NCI-H460 (cell line): ENCODE measurements at places on chromosomes 12 and 14.

DNA sequence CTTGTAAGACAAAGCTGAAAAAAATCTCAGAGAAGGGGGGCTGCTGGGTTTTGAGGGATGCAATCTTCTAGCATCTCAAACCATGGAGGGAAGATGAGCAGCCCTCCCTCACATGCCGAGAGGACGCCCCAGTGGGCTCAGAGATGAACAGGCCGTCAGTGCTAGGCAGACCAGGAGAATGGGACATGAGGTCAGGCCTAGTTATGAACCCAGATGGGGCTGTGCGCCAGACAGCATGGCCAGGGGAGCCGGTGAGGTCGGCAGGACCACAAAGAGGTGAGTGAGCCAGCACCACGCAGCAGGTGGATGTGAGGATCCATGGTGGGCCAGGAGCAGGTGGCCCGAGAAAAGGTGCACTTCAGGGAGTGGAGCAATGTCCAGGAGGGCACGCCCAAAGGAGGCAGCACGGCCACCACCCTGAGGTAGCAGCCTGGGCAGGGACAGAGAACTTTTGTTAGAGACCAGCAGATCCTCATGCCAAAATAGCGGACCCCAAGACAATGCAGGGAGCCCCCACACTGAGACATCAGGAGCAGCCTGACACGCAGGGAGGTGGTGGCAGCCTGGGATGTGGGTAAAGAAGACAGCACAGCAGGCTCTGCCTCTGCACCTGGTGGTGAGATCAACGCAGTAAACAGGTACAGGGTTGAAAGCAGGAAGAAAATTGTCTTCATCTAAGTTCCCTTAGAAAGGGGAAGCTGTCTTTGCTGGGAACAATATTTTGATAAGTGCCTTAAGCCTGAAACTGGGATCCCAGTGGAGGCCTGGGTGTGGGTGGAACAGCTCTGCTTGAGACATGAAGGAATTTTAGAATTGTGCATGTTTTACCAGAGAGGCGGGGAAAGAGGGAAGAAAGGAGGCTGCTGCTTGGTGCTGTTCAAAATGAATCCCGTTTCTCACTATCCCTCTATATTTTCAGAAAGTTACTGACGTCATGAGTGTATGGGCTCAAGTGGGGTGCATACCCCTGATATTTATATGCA lies 17.8 kb upstream of the MCRS1 start:
- DNase-seq: no peak

GRCh38 chr12:117742721-117743120 lies 226.1 kb downstream of the KSR2 start:
- DNase-seq: no peak

- no peak for DNase-seq
Observed at GRCh38 chr12:90076851-90077319, 368.2 kb upstream of the ATP2B1 start.

- no peak for DNase-seq
Observed at GRCh38 chr12:12723149-12723680, 6.0 kb downstream of the CDKN1B start.

GRCh38 chr14:86462193-86462753 lies 932.3 kb downstream of the FLRT2 start:
- peak; percentile 27 for DNase-seq

DNA sequence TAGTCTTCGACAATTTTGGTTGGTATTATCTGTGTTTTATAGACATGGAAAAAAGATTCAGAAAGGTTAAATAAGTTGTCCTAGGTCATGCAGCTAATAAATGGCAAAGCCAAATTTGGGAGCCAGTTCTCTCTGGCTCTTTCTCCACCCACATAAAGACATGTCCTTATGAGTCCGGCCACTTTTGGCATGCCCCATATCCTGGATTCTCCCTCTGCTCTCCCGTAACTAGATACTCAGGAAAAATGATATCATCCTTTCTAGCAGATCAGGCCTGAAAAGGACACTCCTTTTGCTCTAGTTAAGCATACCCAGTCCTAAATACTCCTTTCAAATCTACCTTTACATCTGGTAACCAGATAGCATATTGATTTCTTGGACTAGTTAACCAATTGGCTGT lies 64.4 kb downstream of the TTLL5 start:
- DNase-seq: no peak

DNA sequence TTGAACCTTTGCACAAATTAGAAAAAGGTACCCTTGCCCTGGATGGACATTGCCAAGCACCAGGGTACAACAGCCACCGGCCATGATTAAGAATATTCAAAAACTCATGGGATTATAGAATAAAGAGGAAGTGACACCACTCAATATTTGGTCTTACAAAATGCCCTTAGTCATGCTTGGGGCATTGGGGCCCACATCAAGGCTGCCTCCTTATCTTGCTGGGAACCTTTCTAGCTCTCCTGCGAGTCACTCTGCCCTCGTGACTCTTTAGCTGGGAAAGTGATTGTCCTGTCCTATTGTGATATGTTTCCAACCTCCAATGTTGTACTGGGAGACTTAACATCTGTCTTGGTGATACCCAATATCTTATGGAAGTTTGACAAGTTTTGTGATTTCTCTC lies 57.8 kb downstream of the GTF2A1 start:
- DNase-seq: no peak

DNA sequence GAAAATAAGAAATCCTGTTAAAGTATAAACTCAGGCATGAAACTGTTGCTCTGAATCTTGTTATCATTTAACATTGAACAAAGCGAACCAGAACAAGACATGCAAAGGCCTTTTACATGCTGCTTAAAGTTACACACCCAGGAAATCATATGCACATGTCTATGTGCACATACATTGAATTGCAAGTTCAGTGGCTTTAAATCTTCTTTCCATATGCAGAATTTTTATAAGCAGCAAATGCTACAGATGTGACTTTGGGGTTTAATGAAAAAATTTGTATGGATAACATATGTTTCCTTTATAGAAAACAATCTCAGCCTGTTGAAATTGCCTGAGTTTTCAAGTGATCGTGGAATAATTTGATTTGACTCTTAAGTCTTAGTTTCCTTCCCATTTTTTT lies 193.9 kb downstream of the AEBP2 start:
- no peak for DNase-seq

DNA sequence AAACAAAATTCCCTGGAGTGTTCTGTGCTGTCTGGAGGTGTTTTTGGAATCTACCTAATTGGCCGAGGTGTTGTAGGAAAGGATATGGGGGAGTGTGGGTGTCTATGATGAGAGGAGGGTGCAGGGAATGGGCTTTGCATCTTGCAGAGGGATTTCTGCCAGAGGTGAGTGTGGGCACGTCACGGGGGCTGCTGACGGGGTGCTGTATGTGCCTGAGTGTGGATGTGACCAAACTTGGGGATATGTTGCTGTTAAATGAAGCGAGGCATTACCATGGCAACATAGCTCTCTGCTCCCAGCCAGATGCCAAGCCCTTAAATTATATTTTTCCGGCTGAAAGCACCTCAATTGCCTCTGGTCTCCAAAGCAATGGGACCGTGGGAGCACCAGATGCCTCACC lies 44.3 kb upstream of the SPTLC2 start:
- DNase-seq: no peak

DNA sequence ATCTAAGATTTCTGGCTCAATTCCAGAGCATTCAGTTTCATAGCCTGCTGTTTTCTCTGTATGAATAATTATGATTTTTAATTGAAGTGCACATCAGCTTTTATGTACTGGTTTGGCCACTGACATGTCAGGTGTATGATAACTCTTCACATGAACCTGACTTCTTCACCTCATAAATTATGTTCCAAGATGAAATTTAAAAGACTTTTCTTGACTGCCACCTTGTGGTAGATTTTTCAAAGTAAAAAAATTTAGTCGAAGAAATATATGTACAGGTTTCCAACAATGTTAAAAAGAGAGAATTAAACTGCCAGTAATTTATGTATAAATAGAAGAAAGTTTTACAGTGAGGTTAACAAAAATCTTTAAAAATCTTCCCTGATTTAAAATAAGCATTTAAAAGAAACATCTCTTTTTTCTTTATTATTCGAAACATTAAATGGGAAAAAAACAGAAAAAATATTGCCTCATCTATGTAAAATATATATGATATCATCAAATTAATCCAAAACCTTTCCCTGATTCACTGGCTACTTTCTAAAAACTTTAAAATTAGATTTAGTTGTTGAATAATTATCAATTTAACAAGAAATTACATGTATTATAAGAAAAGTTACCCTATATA lies 124.9 kb upstream of the ATXN7L3B start:
- peak; percentile 35 for DNase-seq

- no peak for DNase-seq
Observed at GRCh38 chr12:40714636-40715035, 22.4 kb downstream of the CNTN1 start.

- DNase-seq: no peak
Observed at GRCh38 chr14:72883961-72884360, 9.9 kb downstream of the DPF3 start.

GRCh38 chr14:101634202-101634849 lies 73.0 kb downstream of the DIO3 start:
- DNase-seq: no peak

DNA sequence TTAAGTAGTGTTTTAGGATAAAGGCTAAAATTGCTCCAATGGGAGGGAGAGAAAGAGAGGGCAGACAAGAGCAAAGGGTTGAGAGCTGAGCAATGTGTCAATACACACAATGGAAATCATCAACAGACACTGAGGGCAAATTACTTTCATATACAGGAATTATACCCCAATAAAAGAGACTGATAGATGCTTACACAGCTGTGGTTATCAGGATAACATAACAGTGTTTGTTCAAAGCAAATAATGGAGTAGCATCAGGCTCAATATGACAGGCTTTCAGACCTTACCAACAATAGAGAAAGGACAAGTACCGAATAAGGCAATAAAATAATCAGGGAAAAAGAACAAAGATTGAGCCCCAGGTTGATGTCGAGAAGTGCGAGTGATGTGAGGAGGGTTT lies 53.4 kb upstream of the DIO2 start:
- no peak for DNase-seq

DNA sequence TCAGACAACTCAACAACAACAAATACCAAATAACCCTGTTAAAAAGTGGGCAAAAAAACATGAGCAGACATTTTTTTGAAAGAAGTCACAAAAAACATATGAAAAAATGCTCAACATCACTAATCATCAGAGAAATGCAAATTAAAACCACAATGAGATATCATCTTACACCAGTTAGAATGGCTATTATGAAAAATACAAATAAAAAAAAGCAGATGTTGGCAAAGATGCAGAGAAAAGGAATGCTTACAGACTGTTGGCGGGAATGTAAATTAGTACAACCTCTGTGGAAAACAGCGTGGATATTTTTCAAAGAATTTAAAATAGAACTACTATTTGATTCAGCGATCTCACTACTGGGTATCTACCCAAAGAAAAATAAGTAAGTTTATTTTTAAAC lies 114.0 kb downstream of the SLC38A4 start:
- DNase-seq: no peak

- DNase-seq: no peak
Observed at GRCh38 chr12:24359418-24359817, 409.9 kb upstream of the SOX5 start.

- no peak for DNase-seq
Observed at GRCh38 chr14:21307637-21308036, 27.8 kb downstream of the RPGRIP1 start.

DNA sequence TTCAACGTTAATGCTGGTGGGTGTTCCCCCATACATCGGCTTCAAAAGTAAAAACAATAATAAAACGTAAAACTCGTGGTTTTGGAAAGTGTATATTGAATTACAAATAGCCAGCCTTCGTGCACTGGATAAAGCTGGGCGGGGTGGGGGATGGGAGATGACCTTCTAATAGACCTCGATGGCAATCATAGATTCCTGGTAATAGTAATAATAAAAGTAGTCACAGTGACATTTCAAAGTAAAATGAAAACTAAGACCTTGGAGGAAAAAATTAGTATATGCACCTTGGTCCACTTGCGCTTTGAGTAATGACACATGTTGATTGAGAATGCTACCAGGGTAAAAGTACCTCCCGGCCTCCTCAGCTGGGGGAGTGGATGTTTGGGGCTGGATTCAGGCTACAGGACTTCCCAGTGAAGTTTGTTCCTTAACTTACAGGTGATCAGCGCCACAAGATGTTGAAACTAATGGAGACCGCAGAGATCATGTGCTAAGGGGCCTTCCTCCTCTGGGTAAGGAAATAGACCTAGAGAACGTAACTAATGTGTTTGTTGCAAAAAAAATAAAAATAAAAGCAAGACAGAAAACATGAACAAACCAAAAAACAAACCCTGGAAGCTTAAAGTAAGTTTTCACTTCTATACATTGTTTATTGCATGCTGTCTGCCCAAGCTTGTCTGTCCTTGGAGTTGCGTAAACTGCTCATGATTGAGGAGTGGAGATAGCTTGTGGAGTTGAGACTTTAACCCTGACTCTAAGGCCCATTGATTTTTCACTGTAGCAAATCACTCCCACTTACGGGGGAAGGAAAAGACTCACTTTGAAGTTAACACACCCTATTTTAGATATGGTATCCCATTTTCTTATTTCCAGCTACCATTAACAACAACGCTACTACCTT lies 907 bp upstream of the LRIG3 start:
- no peak for DNase-seq

DNA sequence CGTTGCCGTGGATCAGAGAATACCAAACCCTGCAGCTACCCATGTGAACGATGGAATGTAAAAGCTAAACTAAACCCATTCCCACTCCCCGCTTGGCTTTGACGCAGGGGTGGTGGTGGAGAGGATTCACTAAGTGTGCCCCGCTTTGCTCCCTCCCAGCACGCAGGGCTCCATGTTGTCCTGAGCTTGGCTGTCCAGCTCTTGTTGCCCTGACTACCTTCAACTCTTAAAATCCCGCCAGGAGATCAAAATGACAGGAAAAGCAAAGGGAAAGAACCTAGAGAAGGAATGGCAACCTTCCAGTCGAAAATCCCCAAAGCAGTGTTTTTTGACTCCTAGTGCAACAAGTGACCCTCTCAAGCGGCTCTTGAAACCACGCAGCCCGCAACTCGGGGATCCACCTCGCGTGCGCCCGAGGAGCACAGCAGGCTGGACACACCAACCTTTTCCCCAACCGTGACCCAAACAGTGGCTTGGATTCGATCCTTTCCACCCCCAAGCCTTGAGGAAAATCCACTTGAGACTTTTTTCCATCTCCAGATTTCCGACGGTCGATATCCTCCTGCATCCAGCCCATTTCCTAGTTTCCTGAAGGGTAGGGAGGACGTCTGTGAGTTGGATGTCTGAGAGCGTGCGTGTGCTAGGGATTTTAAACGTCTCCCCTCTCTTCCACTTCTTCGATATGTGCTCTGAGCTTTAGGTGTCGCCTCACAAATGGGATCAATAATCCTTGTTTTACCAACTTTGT lies 1.4 kb downstream of the SYT10 start:
- no peak for DNase-seq

DNA sequence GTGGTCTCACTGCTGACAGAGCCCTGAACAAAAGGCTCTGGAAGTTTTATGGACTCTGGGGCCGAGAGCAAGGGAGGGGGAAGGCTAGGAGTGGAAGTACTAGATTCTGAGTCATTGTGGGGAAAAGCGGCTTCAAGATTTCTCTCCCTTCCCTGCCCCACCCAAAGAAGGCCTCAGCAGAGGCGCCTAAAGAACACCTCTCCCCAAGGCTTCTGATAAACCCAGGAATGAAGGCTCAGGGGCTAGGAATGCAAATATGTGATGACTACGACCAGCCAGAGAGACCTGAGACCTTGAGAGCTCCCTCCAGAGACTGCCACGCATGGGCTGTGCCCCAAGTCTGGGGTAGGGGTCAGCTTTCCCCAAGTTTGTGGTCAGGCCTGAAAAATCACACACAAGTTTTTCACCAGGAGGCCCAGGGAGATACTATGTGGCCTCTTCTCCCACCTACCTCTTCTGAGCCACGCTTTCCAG lies 130.7 kb upstream of the HIF1A start:
- DNase-seq: peak; percentile 33
